ENCODE measurements at places on chromosomes 1 and 21.

DNA sequence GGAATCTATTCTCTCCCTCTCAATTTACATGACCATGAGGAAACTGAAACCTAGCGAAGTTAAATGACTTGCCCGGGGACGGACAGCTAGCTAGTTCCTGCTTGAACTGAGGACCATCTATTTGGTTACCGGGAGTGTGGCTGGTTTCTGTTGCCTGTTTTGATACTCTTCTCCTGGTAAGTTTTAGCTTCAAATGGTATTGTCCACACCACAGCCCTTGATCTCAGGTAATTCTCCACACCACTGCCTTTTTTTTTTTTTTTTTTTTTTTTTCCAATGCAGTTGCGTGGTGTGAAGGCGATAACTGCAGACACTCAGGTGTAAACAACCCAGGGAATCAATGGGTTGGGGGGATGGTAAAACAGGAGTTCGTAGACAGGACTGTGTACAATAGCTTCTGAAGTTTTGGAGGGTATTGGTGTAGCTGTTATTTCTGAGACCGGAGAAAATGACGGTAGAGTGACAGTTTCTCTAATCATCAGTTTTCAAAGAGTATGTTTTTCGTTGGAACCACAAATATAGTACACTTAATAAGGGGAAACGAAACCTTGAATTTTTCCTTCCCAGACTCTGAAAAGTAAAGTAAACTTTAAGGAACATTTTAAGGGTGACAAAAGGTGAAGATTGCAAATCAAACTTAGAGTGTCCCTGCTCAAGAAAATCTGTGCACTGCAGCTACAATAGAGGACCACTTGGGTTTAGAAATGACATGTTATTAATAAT is 125.3 kb upstream of the CACYBP start:
- no peak for DNase-seq

- peak; percentile 10 for DNase-seq
Observed at GRCh38 chr21:42837421-42838211, 41.7 kb downstream of the WDR4 start.

- no peak for DNase-seq
Observed at GRCh38 chr1:55547405-55547804, 332.2 kb upstream of the USP24 start.

DNA sequence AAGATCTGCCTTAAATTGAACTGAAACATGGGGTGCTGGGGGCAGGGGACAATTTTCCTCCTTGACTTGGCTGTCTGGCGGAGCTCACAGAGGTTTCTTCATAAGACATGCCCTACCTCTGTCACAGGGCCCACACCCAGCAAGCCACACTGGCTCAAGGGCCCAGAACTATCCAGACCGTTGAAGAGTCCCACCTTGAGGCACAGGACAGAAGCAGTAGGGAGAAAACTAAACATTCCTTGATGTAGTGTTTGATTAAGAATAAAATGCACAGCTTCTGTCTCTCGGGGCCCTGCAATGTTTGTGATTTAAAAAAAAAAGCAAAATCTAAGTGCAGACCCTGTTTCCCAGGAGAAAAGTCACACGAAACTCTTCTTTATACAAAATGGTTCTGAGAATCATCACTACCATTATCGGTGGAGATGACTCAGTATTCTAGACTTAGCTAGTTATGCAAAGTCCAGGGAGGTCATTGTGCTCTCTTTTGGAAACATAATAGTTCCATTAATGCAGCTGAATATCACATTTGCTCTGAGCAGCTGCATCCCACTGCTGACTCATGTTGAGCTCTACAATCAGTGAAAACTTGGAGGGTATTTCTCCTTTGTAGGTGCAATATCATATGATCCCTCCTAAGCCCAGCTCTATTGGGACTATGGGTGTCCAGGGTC is 53.6 kb upstream of the DIRAS3 start:
- DNase-seq, result no peak

DNA sequence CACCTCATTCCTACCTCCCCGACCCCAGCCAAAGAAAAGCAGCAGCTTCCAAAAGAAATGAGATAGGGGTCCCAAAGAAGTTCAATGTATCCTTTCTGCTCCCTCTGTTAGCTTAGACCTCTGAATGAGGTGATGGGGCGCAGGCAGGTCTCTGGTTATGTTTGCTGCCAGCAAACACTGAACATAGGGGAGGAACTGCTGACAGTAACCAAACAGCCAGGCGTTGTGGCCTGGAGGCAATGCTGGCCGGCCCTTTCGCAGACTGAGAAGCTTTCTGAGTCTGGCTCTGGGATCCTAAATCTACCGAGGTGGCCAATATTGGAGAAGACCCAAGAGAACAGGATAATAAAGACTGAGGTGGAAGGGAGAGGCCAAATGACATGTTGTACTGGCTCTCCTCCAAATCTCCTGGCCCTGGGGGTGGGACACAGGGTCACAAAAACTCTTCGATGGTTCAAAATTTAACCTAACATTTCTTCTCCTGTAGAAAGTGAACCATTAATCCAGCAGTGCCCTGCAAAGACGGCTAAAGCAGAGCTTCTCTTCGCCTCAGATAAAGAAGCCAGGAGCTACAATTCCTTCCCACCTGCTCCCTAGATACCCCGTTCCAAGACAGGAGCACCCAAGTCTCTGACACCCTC is 19.6 kb downstream of the SSR2 start:
- no peak for DNase-seq

GRCh38 chr1:30315185-30315960 is 408.0 kb downstream of the MATN1 start:
- DNase-seq, result no peak

GRCh38 chr21:43712268-43712942 is 6.5 kb upstream of the PDXK start:
- no peak for DNase-seq

Data from activated CD8-positive, alpha-beta T cell treated with anti-CD3 and anti-CD28 coated beads, Interleukin-2, amount 10 ng/mL, durations not matched to agents 7 days and 5 days (primary cell).